ENCODE measurements at places on chromosomes 3 and 15.
A peak's percentile ranks its signal among the peaks of the same experiment; 100 is the strongest.

DNA sequence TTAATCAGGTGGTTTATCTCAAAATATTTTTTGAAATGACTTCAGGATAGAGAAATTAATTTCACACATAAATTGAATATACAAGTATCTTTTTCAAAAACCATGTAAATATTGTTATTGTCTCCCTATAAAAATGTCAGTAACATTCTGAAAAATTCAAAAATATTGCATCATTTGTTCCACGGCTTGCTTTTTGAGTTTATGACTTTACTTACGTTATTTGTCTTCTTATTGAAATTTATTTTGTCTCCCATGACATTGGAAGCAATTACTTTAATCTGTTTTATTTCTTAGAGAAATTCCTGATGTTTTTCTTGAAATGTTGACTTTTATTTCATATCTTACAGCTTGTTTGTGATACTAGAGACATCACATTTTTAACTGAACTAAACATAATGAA lies 56.9 kb upstream of the P2RY1 start:
- DNase-seq: no peak

- no peak for DNase-seq
Observed at GRCh38 chr3:139295040-139295439, 48.8 kb upstream of the MRPS22 start.

GRCh38 chr15:62593681-62594399 lies 428.8 kb upstream of the C2CD4B start:
- DNase-seq: no peak

DNA sequence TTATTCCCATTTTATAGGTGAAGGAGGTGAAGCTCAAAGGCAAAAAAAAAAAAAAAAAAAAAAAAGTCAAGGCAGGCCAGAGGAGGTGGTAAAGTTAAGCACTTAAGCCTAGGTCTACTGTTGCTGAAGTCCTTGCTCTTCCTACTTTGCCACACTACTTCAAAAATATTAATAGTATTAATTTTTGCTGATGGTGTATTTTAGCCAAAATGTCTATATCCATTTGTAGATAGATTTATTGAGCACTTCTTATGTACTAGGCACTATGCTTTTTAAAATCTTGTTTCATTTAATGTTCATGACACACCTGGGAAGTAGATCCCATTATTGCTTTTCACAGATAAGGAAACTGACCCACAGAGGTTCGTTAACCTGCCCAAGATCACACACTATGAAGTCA lies 247.1 kb upstream of the P2RY1 start:
- no peak for DNase-seq

DNA sequence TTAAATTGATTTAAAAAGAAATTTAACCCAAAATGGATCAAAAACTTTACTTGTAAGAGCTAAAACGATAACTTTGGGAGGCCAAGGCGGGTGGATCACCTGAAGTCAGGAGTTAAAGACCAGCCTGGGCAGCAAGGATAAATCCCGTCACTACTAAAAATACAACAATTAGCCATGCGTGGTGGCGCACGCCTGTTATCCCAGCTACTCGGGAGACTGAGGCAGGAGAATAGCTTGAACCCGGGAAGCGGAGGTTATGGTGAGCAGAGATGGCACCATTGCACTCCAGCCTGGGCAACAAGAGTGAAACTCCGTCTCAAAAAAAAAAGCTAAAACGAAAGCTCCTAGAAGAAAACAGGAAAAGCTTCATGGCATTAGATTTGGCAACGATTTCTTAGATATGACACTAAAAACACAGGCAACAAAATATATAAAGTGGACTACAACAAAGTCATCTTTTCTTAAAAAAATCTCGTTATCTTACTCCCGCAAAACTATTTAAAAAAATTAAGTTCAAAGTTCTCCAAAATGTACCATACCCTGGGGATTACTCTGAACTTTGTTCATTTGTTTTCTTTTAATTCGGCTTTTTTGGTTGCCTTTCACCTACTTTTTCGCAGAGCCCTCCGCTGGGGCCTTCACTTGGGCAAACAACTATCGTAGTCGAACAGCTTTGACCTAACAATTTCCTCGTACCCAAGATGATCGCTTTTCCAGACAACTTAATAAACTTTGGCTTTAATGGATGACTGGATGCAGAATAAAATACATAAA lies 2.9 kb downstream of the HDDC3 start:
- DNase-seq: no peak

DNA sequence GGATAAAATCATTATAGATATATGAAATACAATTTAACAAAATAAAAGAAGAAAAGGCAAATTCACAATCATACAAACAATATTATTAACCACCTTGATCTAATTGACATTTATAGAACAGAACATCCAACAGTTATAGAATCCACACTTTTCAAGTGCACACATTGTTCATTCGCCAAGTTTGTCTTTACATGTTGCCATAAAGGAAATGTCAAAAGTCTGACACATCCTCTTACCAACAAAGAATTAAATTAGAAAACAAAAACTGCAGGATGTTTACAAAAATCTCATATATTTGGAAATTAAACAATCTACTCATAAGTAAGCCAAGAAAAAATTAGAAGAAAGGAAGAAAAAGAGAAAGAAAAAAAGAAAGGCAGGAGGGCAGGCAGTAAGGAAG lies 909.2 kb upstream of the EPHA6 start:
- no peak for DNase-seq

- no peak for DNase-seq
Observed at GRCh38 chr3:113546414-113546893, 14.1 kb downstream of the SIDT1 start.

DNA sequence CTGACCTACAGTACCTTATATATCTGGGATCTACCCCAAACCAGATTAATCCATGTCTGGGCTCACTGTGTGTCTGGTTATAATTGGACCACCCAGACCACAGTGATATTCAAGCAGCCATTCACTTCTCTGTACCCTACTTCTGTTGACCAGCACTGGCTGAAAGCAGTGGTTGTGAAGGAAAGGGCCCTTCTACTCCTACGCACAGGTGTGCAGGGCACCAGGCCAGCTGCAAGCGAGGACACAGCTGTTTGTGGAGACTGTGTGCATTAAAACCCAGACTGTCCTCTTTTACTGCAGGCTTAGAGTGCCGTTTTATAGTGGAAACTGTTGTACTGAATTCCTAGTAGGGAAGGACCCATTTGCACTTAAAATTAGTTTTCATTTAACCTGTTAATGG lies 29.5 kb downstream of the CTDSPL start:
- no peak for DNase-seq

DNA sequence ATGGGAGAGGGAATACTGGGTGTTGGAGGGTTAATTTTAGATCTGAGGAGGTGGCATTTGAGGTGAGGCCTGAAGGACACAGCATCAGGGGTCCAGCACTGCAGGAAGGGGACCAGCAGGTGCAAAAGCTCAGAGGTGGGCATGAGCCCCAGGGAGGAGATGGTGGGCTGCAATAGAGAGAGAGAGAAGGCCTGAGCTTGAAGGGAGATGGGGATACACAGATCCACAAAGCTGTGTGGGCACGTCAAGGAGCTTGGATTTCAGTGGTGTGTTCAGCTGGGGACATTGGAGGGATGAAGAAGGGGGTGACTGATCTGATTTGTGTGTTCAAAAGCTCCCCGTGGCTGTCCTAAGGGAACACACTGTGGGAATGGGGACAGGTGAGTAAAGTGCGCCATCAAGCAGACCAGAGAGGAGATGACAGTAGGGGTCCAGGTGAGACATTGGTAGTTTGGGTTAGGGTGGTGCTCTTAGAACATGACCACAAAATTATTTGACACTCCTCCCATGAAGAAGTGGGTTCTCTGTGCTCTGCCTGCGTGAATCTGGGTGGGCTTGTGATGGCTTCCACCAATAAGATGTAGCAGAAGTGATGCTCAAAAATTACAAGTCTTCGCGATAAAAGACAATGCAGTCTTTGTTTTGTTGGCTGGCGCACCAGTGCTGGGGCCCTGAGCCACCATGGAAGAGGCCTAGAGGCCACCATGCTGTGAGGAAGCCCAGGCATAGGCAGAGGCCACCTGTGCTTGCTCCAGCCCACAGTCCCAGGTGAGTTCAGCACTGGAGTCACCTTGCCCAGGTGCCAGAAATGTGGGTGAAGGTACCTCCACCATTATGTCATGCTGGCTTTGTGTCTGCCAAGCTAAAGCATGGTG lies 1.9 kb upstream of the WNT7A start:
- no peak for DNase-seq

- no peak for DNase-seq
Observed at GRCh38 chr3:102123590-102124190, 274.4 kb downstream of the NFKBIZ start.

GRCh38 chr15:72796515-72797337 lies 13.2 kb upstream of the ADPGK start:
- DNase-seq: peak; percentile 39

DNA sequence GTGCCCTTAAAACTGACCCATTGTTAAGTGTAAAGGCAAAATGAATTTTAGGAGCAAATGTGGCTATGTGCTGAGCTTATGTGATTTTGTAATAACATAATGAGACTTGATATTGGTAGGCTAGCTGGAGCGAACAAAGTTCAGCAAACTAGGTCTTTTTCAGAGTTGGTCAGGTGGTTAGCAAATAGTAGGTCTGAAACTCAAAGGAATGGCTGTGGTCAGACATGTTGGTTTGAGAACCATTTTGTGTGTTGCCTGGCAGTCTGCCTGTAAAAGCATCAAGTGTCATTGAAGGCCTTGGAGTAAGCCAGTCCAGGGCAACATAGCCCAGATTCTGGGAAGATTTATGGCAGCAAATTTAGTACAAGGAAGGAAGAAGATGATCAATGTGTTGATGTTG lies 16.4 kb downstream of the FBXO22 start:
- DNase-seq: no peak

- DNase-seq: no peak
Observed at GRCh38 chr15:37019479-37020433, 80.6 kb downstream of the MEIS2 start.

GRCh38 chr3:109081746-109082510 lies 36.0 kb downstream of the MORC1 start:
- DNase-seq: no peak

DNA sequence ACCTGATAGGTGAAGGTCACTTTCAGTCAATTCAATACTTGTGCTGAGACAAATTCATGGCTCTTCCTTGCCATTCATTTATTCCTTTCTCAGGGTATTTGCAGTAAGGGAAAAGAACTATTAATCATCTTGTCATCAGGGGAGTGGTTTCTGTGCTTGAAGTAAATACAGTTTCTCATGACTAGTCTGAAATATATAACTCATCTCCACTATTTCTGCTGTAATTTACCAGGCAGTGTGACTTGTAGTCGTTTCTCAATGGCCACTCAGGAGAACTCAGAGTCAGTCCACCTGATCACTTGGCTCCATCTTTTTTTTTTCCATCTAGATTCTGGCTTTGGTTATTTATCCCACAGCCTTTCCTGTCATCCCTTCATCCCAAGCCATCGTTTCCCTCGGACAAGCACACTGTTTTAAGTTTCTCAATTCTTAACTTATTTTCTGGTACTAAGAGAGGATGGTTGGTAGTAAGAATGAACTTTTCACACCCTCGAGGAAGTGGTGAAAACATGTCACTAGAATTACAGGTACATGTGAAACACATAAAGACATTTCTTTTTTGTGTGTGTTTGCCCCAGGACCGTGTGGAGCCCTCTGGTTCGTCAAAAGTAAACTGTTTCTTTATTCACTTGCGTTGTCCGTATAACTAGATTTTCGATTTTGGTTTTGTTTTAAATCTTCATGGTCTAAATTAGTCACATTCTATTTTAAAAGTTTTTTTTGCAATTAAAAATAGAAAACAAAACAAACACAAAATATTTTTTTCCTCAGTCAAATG lies 620.2 kb downstream of the ZBBX start:
- no peak for DNase-seq

DNA sequence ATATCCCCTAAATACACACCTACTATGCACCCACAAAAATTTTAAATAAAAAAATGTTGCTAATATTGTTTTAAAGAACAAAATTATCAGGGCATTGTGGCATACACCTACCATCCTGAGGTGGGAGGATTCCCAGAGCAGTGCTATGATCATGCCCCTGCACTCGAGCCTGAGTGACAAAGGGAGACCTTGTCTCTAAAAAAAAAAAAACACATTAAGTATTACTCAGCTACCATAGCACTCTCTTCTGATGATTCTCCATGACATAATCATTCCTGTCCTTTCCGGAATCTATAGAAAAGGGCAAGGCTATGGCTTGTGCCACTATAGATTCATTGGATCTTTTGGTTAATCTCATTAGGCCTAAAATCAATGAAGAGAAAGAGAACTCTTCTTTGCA lies 77.4 kb downstream of the ACAP2 start:
- DNase-seq: no peak

DNA sequence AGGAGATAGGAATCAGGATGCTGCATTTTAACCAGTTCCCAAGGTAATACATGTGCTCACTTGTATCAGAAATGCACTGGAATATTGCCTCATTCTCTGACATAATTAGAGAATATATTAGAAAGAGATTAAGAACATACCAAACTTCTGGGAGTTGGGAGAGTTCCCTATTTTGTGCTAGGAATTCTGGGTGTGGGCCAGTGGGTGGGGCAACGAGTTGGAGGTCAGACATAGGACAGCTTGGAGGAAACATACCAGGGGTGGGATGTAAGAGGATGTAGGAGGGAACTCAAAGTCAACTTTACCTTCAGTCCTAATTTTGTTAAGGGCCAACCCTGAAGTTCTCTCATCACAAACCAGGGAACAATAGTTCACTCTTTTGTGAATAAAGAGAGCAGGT lies 83.6 kb downstream of the SLC7A14 start:
- no peak for DNase-seq

GRCh38 chr3:37945807-37946530 lies 44.6 kb upstream of the VILL start:
- DNase-seq: no peak
